ENCODE measurements at places on chromosomes 5 and 9. TPM values are rescaled to one million over a fixed set of nuclear protein-coding genes. Genes with fewer than 3 reads are reported as not detected.

DNA sequence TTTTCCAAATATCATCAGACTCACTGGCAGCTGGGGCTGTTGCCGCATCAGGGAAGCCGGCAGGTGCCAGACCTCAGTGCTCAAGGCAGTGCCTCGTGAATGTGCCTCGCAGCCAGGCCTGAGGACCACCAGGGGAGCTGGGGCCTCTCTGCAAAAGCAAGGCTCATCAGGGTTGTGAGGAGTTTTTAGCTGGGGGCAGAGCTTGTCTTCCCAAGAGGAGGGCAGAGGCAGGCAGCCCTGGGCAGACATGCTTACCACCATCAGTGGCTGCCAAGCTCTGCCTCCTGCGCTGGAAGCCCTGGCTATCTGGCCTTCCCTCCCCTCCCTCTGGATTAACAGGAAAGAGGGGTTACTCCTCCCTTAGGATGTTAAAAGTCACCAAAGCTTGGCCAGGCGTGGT lies 8.8 kb upstream of the TBC1D9B start:
- peak; percentile 48 for DNase-seq

DNA sequence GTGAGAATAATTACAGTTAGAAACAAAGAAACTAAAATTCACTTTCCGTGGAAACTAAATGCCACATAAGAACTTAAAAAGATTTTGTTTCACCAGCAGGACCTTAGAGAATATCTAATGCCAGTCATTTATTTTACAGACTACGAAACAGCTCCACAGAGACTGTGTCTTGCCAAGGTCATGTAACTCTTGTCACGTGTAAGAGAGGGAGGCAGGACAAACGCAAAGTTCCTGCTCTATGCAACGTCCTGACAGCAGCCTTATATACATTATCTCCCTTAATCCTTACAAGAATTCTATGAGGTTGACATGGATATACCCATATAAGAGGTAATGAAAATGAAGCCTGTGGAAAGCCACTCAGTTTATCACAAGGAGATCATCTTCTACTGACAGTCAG lies 39.4 kb downstream of the CTNNAL1 start:
- DNase-seq: no peak

DNA sequence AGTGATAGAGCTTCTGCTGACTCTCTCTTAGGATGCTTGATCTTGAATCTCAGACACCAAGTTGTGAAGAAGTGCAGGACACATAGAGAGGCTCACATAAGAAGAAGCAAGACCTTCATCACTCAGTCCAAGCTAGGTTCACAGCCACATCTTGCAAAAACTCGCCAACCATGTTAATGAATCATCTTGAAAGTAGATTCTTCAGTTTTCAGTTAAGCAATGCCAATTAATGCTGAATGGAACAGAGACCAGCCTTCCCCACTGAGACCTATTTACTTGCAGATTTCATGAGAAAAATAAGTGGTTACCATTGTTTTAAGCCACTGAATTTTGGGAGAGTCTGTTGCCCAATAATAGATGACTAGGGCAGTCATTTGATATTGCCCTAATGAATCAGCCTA lies 217.7 kb upstream of the EDIL3 start:
- DNase-seq: no peak

The IL5 gene
- not detected for total RNA-seq

The SLC34A3 gene
- not detected for total RNA-seq

DNA sequence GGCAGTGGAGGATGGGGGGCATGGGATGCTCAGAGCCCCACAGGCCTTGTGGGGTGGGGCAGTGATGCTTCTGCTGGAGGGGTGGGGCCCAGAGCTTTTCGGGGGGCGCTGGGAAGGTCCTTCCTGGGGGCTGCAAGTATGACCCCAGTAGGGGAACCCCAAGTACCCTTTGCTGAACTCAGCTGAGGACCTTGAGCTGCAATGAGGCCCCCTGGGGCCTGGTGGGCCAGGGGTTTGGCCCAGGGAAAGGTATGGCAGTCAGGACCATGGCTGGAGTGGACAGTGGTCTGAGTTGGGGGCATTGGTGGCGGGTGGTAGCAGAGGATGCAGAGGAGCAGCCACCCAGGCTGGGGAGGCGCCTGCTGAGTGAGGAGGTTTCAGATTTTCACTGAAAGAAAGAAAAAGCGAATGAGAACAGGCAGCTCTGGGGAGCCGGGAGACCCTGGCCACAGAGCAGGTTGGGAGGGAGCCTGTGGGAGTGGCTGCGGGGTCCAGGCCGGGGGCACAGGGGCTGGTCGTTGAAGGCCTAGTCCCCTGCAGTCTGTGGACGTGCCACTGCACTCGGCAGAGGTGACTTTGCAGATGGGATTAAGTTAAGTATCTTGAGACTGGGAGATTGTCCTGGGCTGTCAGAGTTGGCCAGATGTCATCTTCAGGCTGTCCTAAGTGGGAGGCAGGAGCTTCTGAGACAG lies 19.2 kb downstream of the WNK2 start:
- DNase-seq: peak; percentile 75

DNA sequence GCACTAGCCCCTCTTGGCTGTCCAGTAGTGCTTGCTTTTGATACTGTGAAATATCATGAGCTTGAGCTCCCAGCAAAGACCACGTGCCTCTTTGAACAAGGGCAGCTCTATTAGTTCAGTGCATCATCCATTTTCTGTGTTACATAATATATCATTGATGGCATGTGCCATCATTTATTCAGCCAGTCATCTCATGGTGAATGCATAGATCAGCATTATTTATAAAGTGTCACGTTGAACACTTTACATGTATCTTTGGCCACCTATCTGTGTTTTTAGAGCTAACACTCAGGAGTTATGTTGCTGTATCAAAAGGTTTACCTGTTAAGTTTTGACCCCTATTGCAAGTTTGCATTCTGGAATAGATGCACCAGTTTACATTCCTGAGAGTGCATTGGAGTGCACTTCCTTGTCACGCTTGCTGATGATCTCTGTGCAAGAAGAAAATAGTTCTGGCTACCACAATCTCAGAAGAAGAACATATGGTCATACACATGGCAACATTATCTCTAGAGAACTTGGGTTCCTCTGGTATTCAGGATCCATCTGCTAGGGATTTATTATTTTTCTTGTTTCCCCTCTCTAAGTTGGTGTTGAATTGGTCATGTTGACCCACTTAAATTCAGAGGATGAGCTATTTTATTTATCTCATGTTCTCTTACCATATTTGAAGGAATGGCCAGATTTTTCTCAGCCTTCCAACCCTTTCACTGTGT lies 120.9 kb downstream of the SH3GL2 start:
- no peak for DNase-seq

GRCh38 chr5:2905741-2906140 lies 154.3 kb upstream of the IRX2 start:
- no peak for DNase-seq

The DMRTA1 gene
- 0.09 TPM for total RNA-seq

DNA sequence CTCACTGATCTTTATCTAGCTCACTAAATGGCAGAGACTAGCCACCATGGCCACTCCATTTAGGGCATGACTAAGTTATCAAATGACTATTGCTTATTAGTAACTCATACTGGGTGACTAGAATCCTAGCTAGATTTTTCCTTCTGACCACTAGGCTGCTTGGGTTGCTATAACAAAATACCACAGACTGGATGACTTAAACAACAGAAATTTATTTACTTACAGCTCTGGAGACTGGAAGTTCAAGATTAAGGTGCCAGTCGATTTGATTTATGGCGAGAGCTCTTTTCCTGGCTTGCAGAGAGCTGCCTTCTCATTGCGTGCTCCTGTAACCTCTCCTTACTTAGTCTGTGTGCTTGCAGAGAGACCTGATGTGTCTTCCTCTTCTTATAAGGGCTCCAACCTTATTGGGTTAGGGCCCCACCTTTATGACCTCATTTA lies 55.0 kb upstream of the APC start:
- DNase-seq: no peak

GRCh38 chr5:14557791-14558415 lies 23.7 kb upstream of the OTULINL start:
- DNase-seq: no peak

GRCh38 chr9:114090798-114091197 lies 8.3 kb downstream of the KIF12 start:
- peak; percentile 56 for DNase-seq

DNA sequence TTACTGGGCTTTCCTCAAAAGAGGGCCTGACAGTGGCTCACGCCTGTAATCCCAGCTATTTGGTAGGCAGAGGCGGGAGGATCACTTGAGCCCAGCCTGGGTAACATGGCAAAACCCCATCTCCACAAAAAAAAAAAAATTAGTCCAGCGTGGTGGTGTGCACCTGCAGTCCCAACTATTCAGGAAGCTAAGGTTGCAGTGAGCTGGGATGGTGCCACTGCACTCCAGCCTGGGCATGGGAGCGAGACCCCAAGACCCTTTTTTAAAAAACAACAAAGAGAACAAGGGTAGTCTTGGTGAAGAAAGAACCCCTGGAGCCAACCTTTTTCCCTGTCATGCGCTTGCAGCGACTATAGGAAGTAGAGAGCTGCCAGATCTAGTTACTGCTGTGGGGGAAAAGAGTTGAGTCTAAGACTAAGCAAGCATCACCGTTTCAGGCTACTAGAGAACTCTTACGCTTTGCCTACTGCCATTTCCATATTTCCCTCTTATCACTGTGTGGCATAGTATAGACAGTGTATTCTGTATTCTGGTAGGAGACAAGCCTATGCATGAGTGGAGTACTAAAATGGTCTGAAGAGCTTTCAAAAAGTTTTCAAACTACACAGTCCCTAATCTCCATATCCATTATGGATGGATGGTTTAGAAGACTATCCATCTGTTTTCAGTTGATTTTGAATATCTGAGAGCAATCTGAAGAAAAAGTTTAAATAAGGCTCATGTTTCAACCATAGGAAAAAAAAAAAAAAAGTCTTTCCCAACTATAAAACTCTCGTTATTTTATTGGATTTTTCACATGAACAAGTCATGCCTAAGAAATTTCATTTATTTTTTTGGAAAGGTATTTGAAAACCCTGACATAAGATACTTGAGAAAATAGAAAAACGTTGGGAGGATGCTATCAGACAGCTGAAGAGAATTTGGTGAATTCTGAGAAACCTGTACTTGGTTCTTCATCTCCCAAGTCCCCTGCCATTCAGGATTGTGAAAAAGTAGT lies 2.6 kb downstream of the C9orf40 start:
- no peak for DNase-seq

DNA sequence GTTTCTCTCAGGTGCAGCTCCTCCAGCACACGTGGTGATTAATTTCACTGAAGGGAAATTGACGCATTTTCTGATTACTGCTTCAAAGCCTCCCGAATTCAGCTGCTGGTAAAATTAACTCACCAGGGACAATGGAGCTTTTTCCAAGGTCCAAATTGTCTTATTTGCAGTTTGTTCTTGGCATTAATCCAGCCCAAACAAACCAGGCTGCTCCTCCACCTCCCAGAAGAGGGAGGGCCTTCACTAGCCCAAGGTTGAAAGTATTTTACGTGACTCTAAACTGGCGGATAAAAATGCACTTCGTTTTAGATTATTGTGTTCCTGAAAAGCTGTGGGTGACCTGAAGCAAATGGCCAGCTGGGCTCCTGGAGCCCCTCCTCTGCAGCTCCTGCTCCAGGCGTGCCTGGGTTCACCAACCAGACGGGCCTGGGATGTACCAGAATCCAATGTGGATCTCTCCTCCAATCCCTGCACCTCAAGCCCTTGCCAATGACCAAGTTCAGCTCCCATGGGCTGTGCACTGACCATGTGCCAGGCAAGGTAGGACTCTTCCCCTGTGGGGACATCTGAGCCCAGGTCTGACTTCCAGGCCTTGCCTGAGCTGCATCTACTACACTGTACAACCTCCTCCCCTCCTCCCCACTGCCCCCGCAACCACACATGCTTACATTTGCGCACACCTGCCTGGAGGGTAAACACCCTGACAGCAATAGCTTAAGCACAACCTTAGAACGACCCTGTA lies 193.4 kb downstream of the CDK5RAP2 start:
- DNase-seq: peak; percentile 53

The NDUFB6 gene
- 51.8 TPM for total RNA-seq

- no peak for DNase-seq
These were observed 12.0 kb downstream of the CAMSAP1 start for GRCh38 chr9:135895202-135895848.

The CSF2 gene
- total RNA-seq: not detected

The GABRA6 gene
- not detected for total RNA-seq

DNA sequence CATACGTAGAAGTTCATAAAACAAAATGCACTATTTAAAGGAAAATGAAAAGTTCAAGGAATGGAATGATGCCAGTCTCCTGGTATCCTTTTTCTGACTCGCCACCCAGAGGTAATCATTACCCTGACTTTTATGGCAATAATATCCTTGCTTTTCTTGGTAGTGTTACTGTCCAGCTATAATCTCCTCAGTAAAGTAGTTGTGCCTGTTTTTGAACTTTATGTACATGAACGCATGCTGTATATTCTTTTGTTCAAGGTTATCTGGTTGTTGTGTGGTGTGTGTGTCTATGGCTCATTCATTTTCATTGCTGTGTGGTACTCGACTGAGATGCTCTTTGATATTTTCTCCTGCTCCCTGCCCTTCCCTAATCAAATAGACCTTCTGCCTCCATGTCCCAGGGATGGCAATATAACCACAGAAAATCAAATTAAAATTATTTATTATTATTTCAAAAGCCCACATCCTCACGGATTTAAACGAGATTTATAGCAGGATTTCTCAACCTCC lies 29.2 kb upstream of the FBP1 start:
- no peak for DNase-seq

GRCh38 chr5:95554331-95554646 lies 488 bp downstream of the SKIC3 start:
- no peak for DNase-seq

- DNase-seq: no peak
These were observed 174.0 kb downstream of the NR3C1 start for GRCh38 chr5:143229426-143229895.

GRCh38 chr9:237858-238345 lies 23.2 kb downstream of the DOCK8 start:
- DNase-seq: no peak

DNA sequence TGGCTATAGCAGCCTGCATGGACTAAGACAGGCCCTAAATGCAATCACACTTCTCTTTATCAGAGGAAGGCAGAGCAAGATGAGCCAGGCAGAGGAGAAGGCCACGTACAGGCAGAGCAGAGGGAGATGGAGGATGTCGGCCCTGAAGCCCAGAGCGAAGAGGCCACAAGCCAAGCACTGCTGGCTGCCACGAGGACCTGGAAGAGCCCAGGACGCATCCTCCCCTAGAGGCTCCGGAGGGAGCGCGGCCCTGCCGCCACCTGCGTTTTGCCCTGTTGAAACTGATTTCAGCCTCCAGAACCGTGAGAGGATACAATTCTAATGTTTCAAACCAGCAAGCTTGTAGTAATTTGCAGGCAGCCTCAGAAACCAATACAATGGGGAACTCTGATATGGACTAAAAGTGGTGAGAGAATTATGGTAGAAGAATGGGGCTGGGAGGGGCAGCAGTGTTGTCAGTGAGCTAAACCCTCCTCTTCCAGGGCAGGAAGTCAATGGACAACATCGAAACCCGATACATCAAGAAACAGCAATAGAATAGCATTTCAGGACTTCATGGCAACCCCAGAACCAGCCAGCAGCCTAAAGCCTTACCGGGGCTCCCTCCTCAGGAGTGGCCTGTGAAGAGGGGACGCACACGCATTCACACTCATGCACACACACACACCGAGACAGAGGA lies 32.6 kb downstream of the ADAMTS2 start:
- peak; percentile 60 for DNase-seq

GRCh38 chr5:72760259-72760658 lies 56.2 kb upstream of the TNPO1 start:
- DNase-seq: no peak
